Stimulated activated CD4-positive, alpha-beta T cell treated with anti-CD3 and anti-CD28 coated beads, Interleukin-4, amount 100 ng/mL, for 1 hour (primary cell): ENCODE measurements at places on chromosomes 4 and X.
A peak's percentile ranks its signal among the peaks of the same experiment; 100 is the strongest.

DNA sequence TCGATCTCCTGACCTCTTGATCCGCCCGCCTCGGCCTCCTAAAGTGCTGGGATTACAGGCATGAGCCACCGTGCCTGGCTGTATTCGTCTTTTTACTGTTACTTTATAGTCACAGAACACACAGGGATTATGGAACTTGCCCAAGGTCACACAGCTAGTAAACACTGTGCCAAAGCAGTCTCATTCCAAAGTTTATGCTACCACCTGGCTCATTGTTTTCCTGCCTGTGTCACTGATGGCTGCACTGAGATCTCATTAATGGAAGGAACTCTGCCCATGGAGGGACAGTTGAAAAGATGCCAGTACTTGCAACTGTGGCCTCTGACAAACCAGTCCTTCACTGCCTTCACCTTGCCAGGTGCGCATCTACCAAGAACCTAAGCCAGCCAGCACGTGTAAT is 517.7 kb downstream of the BCOR start:
- no peak for DNase-seq

- DNase-seq, result no peak
Observed at GRCh38 chr4:73917081-73917501, 47.9 kb downstream of the CXCL1 start.

- no peak for DNase-seq
Observed at GRCh38 chrX:69362856-69363255, 141.3 kb upstream of the NALF2 start.

- no peak for DNase-seq
Observed at GRCh38 chrX:3651277-3651676, 62.2 kb downstream of the PRKX start.

- DNase-seq, result no peak
Observed at GRCh38 chr4:185151296-185151695, 8.2 kb downstream of the SLC25A4 start.

DNA sequence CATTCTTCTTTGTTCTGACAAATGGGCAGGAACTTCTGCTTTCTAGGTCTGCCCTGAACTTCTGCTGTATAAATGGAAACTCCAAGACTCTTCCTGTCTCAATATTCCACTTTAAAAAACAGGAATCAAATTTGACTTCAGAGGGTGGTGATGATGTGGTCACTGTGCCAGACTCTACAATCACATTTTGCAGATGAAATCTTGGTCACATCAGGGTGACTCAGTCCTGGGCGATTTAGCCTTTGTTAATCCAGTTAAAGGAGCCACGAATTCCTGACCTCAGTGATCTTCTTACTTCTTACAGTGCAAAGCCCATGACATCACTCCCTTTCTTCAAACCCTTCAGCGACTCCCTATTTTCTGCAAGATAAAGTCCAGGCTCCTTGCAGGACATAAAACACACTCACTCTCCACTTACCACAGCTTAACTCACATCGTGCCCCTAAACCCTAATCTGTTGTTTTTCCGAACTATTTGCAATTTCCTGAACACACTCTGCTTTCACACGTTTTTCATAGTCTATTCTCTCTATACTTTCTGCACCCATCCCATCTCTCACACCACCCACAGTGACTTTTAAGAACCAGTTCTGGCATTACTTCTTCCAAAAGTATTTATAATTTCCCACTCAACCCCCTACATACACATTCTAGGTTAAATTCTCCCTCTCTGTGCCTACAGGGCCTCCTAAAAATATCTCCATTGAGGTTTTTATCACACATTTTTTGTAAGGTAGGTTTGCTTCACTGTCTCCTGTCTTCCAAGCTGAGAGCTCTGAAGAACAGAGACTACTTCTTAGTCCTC is 11.1 kb downstream of the GASK1B start:
- no peak for DNase-seq

GRCh38 chrX:20427173-20427770 is 160.6 kb upstream of the RPS6KA3 start:
- DNase-seq, result no peak

DNA sequence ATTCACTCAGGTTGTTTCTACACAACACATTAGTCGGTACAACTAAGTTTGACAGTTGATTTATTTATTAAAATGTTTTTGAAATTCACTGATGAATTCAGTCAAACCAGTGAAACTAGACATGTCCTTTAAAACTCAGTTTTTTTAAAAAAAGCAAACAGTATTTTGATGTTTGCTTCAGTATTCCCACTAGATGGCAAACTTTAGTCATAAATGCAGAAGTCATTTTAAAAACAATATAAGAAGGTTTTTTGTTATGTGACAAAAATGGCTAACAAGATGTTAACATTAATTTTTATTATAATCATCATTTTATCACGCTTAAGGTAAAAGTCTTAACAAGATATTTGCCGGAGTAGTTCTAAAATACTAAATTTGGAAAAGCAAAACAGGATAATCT is 1337.8 kb upstream of the DIAPH2 start:
- no peak for DNase-seq

DNA sequence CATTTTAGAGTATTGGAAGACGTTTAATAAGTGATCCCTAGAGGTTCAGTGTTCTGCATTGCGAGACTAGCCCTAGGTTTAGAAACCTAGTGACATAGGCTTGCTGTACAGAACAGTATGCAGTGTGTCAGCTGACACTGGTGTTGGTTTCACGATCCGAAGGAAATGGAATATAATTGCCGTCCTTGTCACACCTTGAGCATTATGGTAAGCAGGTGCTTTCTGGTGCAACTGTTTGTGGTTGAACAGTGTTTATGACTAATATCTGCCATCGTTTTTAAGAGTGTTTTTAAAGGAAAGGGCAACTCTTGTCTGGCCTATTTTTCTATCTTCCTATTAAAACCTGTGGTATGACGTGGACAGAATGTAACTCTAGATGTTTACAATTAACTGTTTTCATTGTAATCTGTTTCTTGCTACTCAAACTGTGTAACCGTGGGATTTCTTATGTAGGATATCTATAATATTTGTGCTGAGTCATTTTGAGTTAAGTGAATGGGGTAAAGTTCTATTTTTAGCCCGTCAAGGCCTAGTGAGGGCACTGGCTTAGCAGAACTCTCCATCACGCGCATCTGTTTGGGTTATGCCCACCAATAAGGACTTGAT is 53.8 kb upstream of the TBC1D14 start:
- no peak for DNase-seq

GRCh38 chr4:110989125-110989524 is 366.2 kb upstream of the PITX2 start:
- no peak for DNase-seq

GRCh38 chr4:7197910-7198309 is 5.6 kb downstream of the SORCS2 start:
- DNase-seq, result no peak

- no peak for DNase-seq
Observed at GRCh38 chr4:7703688-7704087, 236.0 kb downstream of the AFAP1 start.

- peak; percentile 76 for DNase-seq
Observed at GRCh38 chr4:122716825-122717448, 15.6 kb upstream of the BBS12 start.

DNA sequence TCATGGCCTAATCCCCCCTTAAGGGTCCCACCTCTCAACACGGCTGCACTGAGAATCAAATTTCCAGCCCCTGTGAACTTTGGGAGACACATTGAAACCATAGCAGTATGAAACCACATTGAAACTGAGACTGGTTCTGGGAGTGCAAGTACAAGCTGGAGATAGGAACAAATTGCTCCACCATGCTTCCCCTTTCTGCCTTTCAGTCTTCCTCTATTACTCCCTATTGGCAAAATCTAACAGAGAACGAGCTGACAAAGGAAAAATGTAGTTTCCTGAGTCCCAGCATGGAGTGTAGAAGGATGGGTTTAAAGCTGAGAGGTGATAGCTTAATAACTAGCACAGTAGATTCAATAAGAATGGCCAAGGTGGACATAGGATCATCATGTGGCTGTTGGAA is 161.7 kb upstream of the RPL34 start:
- no peak for DNase-seq

- no peak for DNase-seq
Observed at GRCh38 chr4:67542076-67542475, 3.2 kb downstream of the CENPC start.

- DNase-seq, result no peak
Observed at GRCh38 chr4:75340561-75340960, 173.6 kb downstream of the RCHY1 start.

DNA sequence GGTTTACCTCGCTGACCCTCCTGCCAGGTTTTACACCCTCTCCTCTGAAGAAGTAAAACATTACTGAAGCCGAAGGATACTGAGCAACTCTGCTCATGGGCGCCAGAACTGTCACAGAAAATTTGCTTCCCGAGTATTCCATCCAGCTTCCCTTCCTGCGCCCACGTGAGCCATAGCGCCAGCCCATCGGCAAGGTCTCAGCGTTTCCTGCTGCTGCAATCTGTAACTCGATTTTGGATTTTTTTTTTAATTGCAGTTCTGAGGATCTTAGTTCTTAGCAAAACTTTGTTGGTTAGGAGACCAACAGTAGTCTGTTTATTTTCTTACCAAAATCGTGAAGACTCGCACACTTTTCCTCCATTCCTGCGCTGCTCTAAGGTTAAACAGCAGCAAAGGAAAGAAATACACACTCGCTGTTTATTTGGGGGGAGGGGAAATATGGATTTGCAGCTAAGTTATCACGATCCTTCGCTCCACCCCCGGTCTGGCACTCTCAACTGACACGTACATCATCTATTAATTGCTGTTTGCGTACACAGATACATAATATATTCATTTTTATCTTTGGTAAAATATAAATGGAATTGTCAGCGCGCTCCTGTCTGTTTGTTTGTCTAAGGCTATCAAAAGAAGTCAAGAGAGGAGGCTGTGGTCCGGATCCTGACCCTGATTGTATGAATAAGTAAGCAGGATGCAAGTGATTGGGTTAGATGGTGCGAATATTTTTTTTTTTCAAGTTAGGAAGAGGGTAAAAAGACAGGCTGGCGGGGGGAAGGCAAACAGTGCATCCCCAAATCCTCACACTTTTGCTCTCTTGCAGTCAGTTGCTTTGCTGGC is at the start of gene TLL1:
Gene TLL1 (plus strand): TSS at position 777 of the 837 bp plus-strand sequence. CDS start 668 bp downstream, outside the sequence.
- DNase-seq, result no peak
